ENCODE measurements at places on chromosomes 7 and 10. TPM values are rescaled to one million over a fixed set of nuclear protein-coding genes. Genes with fewer than 3 reads are reported as not detected.

Gene SPDYE1
- total RNA-seq, result not detected

Gene ELFN1
- 0.08 TPM for total RNA-seq

Gene SUN3
- total RNA-seq, result not detected

Gene RFC2
- total RNA-seq, result 13.3 TPM

Gene CALHM3
- not detected for total RNA-seq

Gene AKR1E2
- total RNA-seq, result 10.5 TPM

Gene CYP2C8
- not detected for total RNA-seq

Gene CRHR2
- total RNA-seq, result not detected

Gene CPVL
- 1.9 TPM for total RNA-seq

Gene UNC5B
- total RNA-seq, result 39.1 TPM

Gene METTL2B
- total RNA-seq, result 30.6 TPM

Gene ZNF138
- 1.2 TPM for total RNA-seq

Gene SYCE1
- total RNA-seq, result not detected

Gene ANXA8
- 0.68 TPM for total RNA-seq

Gene ADAMTS14
- total RNA-seq, result 1.5 TPM

Gene PTPN20
- total RNA-seq, result 0.47 TPM

Gene FAM180A
- total RNA-seq, result 16.3 TPM

Gene MBL2
- not detected for total RNA-seq

Gene IFIT3
- 5.3 TPM for total RNA-seq

Gene SLC26A5
- not detected for total RNA-seq

Gene NPSR1
- total RNA-seq, result not detected

Gene TWIST1
- total RNA-seq, result 31.1 TPM

Gene PLEKHS1
- not detected for total RNA-seq

Gene NEUROD6
- not detected for total RNA-seq

Gene SVOPL
- not detected for total RNA-seq

Gene AGBL3
- total RNA-seq, result 1.2 TPM

Gene ACADSB
- total RNA-seq, result 3.5 TPM

All from smooth muscle cell of the coronary artery (primary cell).